ENCODE measurements at places on chromosomes 1 and 21.

- DNase-seq: peak; percentile 84
These were observed 68.9 kb downstream of the NMNAT2 start for GRCh38 chr1:183349201-183349711.

DNA sequence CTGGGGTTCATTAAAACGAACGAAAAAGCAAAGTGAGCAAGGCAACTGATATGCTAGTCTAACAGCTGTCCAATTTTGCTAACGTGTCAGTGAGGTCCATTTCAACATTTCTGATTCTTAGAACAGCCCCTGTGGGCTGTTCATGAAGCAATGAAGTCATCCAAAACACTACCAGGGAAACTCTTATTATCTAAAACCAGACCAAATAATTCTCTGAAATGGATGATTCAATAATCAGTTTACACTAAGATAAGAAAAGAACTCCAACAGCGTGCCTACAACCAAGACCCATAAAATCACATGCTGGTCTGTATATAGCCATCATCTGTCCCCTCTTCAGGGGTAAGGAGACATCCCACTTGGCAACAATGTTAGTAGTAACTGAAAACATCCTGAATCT, 122.7 kb downstream of the TGFBR3 start:
- no peak for DNase-seq

DNA sequence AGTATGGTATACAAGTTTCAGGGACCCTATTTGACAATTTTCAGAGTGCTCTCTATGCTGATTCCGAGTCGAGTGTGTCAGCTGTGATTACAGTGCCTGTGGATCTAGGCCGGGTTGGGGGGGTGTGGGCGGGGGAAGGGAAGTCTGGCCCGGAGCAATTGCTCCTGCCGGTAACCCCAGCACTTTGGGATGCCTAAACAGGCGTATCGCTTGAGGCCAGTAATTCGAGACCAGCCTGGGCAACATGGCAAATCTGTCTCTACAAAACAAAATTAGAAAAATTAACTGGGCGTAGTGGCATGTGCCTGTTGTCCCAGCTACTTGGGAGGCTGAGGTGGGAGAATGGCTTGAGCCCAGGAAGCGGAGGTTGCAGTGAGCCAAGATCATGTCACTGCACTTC, 1.6 kb upstream of the IL10RB start:
- no peak for DNase-seq

- DNase-seq: no peak
These were observed 42.5 kb downstream of the OLFML2B start for GRCh38 chr1:161981126-161981525.

DNA sequence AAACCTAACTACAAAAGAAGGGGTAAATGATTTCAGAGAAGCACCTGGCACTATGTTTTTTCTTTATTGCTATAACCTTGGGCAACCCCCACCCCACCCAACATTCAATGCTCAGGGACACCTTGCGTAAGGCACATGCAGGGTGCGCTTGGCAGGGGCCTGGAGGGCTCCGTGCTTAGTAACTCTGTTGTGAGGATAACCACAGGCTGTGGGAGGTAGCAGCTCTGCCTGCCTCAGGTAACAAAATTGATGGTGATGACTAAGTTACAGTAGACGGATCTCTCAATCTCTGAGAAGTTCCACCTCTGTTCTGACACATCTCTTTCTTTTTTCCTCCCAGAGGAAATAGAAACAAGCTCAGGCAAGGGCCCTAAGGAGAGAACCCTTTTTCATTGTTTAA, 8.7 kb upstream of the CCN1 start:
- DNase-seq: no peak

GRCh38 chr1:63920154-63921117, 146.6 kb downstream of the ROR1 start:
- no peak for DNase-seq

DNA sequence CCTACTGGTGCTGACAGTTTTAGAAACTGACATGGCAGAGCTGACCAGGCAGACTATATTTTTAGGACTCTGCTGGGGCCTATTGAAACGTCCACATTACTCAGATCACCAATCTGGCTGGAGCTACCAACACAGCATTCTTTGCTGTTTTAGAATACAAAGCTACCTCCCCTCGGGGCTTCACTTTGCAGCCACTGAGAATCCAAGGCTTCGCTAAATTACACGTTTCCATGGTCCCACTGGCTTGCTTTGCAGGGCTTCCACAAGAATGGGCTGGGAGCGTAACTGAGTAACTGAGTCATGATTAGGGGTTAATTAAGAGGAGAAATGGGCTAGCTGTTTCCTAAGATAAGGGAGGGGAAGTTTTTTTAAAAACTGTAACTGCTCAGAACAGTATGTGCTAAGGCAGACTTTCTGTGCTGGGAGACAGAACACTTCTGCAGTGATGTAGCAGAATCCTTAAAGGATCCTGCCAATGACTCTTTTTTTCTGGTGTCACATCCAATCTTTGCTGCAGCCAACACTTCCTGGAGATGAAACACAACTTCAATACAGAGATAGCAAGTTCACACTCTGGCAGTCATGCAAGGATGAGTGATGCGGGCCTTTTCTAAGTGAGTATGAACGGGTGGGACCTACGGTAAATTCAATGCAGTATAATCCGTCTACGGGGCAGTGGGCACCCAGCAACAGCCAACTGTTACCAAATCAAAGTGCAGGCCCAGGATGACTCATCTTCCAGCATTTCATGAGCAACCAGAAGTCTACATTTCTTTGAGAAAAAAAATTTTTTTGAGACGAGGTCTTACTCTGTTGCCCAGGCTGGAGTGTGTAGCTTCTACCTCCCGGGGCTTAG, 21.5 kb downstream of the NDUFS5 start:
- no peak for DNase-seq

GRCh38 chr1:21963477-21964217, 13.2 kb upstream of the CELA3B start:
- peak; percentile 16 for DNase-seq
